Fibroblast of skin of right quadriceps (primary cell): ENCODE measurements at places on chromosomes 11 and 22.

- DNase-seq = no peak
Observed at GRCh38 chr22:44091021-44091721, 67.1 kb downstream of the PARVB start.

DNA sequence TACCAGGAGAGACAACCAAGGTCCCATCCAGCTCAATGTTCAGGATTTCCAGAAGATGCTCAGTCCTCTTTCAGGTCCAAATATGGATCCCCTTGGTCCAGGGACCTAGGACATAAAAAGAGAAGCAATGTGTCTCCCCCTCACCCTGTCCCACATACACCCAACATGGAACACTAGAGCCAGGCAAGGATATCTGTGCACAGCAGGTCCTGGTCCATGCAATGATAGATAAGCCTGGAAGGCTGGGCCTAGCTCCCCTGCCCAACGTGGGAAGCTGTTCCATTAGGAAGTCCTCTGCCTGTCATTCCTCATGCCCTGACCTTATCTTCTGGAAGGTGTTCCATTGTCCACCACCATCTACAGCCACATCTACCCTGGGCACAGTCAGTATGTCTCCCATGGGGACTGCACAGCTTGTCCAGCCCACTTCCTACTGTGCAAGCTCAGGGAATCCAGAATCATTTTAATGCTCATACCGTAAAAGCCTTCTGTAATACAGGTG, 1434.8 kb downstream of the TBC1D22A start:
- DNase-seq = no peak

GRCh38 chr22:28557184-28557583, 122.5 kb downstream of the TTC28 start:
- DNase-seq = no peak

DNA sequence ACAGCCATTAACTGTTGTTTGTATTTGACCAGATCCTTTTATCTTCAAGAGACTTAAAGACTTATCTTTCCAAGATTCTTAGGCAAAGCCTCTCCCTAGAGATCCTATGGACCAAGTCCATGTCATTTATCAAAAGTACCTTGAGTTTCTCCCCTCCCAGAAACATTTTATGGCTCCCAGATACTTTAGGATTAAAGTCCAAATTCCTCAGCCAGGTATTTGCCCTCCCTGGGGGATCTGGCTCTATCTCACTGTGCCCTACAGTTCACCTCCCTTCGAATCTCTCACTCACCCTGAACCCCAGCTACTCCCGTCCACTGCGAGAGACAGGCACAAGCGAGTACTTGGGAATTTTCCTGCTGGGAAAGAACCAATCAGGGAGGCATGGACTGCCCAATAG, 11.9 kb downstream of the MS4A8 start:
- DNase-seq = no peak

DNA sequence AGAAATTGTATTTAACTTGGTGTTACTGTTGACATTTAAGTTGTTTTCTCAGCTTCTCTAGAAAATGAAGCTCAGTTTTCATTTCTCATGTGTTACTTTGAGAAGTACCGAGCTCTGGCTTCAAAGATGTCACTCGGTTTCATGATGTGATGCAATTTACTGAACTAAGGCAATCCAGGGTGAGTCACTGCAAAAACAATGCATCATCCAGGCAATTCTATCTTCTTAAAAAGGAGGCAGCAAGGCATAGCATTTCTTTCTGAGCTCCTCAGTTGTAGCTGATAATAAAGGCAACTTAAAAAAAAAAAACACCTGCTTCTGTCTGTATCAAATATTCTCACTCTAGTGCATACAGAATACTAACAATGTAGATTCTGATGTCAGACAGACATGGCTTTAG, 91.1 kb upstream of the KCNA4 start:
- peak; percentile 84 for DNase-seq

DNA sequence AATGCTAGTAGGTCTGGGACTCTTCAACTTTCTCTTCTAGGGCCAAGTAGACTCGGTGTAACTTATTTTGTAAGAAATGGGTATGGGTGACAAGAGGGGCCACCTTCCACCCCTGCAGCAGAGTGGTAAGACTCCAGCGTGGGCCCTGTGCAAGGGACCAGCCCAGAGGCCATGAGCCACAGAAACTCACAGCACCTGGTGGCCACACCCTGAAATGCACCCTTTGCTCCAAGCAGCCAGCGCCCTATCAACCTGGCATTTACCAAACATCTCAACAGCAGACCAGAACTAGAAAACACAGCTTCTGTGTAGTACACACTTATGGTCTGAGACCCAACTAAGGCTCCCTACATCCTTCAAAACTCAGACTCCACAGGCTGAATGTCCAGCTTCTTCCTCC, 5.7 kb downstream of the CDCA5 start:
- DNase-seq = peak; percentile 13

DNA sequence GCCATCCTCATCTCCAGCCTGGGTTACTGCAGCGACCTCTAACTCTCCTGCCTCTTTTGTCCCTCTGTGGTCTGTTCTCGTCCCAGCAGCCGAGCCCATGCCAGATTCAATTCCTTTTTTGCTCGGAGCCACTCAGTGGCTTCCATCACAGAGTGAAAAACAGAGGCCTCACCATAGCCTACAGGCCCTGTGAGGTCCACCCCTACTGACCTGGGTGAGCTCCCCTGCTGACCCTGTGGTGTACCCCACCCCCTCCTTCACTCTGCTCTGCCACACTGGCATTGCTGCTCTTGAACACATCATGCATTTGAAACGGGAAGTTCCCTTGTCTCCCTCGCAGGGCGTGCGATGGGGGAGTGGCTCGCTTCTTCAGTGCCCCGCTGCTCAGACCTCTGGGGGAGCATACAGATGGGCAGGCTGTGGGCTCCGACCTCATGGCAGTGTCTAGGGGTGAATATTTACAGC, 2.1 kb downstream of the AIP start:
- DNase-seq = no peak

DNA sequence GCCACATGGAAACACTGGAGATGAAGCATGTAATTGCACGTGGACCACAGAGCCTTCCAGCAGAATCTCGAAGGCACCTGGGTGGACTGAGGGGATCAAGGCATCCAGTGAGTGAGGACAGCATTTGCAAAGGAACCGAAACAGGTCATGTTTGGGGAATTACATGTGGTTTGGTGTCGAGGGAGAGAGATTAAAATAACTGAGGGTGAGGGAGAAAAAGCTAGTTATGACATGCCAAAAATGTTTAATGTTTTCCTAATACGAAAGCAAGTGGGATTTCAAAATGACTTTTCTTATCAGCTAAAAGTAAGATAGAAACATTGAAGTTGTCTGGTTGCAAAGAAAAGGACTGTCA, 157.1 kb downstream of the BLID start:
- peak; percentile 52 for DNase-seq

DNA sequence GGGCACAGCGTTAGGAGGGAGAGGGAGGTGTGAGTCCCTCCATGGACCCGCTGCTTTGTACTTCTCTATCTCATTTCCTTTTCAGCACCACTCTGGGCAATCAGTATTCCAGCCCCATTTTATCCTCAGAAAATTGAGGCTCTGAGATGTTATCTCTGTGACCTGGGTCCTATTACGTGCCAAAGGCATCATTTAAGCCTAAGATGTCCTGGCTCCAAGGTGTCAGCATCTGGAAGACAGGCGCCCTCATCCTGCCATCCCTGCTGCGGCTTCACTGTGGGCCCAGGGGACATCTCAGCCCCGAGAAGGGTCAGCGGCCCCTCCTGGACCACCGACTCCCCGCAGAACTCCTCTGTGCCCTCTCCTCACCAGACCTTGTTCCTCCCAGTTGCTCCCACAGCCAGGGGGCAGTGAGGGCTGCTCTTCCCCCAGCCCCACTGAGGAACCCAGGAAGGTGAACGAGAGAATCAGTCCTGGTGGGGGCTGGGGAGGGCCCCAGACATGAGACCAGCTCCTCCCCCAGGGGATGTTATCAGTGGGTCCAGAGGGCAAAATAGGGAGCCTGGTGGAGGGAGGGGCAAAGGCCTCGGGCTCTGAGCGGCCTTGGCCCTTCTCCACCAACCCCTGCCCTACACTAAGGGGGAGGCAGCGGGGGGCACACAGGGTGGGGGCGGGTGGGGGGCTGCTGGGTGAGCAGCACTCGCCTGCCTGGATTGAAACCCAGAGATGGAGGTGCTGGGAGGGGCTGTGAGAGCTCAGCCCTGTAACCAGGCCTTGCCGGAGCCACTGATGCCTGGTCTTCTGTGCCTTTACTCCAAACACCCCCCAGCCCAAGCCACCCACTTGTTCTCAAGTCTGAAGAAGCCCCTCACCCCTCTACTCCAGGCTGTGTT, 829 bp upstream of the APOC3 start:
- DNase-seq = no peak

GRCh38 chr22:21025763-21026755, 6.3 kb downstream of the SLC7A4 start:
- no peak for DNase-seq

DNA sequence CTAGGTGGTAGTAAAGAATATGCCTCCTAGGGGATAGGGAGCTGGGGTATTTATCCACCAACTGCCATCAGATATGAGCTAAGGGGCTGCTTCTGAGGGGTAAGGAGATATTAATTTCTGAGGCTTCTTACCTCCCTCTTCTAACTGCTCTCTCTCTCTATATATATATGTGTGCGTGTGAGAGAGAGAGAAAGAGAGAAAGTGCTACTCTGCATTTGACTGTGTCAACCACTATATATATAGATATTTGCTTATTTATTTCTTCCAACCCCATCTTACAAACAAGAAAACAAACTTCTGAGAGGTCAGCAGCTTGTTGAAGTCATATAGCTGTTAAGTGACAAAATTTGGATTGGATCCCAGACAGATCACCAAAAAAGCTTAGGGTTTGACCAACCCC, 5.9 kb upstream of the HEPACAM start:
- no peak for DNase-seq

DNA sequence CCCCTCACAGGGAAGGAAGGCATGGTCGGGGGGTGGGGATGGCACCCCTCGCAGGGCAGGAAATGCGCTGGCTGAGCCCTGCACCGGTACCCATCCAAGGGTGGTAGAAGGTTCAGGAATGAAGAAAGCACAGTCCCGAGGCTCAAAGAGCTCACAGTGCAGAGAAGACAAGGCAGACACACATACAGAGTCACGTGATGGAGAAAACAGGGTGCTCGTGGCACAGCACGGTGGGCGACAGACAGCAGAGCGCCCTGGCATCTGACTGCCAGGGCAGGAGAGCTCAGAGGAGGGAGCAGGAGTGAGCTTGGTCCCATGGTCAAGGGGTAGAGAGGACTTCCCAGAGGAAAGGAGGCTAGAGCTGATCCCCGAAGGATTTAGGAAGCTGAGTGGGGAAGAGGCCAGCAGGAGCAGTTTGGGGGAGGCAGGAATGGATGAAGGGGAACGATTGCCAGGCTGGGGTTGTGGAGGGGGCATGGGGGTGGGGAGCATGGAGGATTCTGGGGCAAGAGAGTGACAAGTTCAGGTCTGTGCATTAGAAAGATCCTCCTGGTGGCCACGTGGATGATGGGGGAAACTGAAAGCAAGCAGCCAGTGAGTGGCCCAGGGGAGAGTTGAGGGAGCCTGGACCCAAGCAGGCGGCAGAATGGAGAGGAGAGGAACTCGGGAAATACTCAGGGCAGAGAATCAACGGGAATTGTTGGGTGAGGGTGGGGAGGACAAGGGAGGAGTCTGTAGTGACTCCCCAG, 43.9 kb downstream of the PDE2A start:
- no peak for DNase-seq

GRCh38 chr11:62139526-62140303, 15.9 kb downstream of the INCENP start:
- DNase-seq = no peak

GRCh38 chr22:35556666-35557065, 16.0 kb downstream of the RASD2 start:
- no peak for DNase-seq

DNA sequence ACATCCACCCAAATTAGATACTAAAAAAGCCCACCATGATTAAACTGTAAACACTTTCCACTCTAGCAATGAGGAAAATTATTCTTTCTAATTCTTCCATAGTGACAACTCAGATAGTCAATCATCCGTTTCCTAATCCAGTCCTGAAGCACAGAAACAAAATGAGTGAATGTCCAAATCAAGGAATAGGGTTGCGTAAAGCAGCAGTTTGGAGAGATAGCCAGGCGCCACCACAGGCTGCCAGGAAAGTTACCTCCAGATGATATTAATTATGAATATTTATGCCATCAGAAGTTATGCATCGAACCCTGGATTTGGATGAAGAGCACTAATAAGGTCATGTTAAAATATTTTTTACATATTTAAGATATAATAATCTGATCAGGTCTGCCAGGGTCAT, 63.2 kb downstream of the ETS1 start:
- DNase-seq = peak; percentile 48

- no peak for DNase-seq
Observed at GRCh38 chr11:57405271-57405860, 14.9 kb upstream of the PRG2 start.

GRCh38 chr11:44624761-44625221, 59.3 kb downstream of the CD82 start:
- DNase-seq = no peak

- no peak for DNase-seq
Observed at GRCh38 chr22:38451404-38451803, 3.6 kb downstream of the KCNJ4 start.

- DNase-seq = no peak
Observed at GRCh38 chr11:78469896-78470295, 52.3 kb upstream of the GAB2 start.

DNA sequence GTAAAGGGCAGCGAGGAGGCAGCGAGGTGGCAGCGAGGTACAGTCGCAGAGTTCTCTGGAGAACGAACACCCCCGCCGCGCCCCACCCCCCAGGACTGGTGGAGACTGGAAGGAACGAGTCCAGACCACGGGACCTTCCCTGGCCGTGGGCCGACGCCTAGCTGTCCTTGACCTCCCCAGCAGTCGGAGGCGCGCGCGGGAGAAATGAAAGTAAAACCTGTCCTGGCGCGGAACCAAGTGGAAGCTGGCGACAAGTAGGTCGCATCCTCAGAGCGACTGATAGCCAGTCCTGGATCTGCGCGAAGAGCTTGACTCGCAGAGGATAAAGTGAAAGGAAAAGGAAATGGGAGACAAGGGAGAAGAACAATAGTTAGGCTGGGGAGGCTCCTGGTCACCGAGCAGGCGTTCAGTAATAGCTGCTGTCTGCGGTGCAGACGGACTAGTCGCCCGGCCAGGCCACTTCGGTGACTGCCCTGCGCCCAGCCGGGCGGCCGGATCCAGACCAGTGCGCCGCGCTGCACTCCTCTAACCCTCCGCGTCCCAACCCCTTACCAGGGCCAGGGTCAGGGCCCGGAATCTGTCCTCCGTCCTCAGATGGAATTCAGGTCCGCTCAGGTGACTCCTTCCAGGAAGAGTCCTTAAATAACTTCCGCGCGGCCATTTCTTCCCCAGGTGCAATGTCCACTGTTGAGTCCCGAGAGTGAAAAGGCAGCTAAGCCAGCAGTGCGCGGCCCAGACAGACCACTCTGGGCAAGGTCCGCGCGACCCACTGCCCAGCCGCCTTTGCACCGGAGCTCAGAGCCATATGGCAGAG, 1.9 kb upstream of the ADM start:
- DNase-seq = peak; percentile 69
